ENCODE measurements at places on chromosomes 3 and 15.

DNA sequence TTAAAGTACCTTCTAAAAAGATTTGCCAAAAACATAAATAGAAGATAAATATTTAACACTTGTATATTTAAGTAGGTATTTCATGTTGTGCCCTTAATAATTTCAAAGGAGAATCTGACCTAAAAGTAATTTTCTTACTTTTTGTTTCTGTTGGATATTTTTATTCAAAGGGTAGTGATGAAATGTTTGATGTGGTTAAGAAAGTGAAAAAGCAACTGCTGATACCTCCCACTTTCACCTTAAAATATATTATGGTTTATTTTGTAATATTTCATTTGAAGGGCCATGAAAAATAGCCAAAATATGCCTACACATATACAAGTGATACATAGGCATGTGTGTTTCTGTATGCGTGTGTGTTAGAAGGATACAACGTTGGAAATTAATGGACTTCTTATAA is 5.8 kb upstream of the SLITRK3 start:
- no peak for DNase-seq

DNA sequence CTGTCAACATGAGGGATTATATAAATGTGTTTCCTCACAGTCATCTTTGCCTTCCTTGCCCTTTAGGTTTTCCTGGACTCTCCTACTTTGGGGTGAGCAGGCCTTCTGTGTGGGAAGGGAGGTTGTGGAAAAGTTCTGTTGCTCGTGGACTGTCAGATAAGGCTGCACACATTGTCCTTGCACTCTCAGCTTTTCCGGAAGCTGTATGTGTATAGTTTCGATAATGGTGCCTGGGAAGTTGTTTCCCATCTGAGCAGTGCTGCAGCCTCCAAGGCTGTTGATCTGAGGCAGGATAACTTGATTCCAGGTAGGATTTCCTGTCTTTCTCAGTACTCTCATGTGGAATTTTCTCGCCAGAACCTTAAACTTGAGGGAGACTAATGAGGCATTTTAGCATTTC is 297.8 kb upstream of the AZI2 start:
- DNase-seq: no peak

- peak; percentile 20 for DNase-seq
These were observed 1.2 kb downstream of the ROBO1 start for GRCh38 chr3:79766496-79767193.

GRCh38 chr3:128408012-128408692 is 58.5 kb downstream of the DNAJB8 start:
- no peak for DNase-seq

- no peak for DNase-seq
These were observed 28.5 kb downstream of the ACAD9 start for GRCh38 chr3:128907706-128908445.

GRCh38 chr15:35020974-35021373 is 32.9 kb upstream of the ZNF770 start:
- DNase-seq: no peak

GRCh38 chr3:12187448-12188327 is 29.0 kb upstream of the TIMP4 start:
- peak; percentile 77 for DNase-seq

- DNase-seq: no peak
These were observed 22.0 kb downstream of the WNT7A start for GRCh38 chr3:13857702-13858380.

DNA sequence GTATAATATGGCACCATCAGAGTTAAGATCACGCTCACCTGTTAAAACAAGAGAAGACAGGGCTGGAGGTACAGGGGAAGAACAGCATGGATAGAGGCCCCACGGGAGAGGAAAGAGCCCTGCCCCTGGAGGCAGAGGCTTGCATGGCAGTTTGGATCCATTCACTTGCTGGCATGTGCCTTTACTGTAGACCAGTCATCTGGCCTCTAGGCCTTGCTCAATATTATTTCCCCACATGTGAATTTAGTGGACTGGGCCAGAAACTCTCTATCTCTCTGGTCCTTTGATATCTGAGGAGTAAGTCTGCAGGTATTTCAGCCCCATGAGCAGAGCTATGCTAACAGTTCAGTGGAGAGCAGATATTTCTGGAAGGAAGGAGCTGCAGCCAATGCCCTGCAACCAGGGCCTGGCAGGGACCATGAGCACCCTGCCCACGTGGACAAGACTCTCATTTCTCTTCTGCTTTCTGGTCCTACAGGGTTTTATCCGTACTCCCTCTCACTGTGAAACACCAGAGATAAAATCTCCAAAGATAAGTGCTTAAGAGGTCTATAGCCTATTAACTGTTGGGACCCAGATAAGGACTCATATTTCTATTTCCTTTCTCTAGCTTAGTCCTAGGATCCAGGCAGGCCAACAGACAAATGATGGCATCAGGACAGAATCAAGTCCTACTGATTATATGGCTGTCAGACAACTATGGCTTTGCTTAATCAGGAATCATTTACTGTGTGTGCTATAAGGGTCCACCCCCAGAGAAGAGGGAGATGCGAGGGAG is 65.0 kb downstream of the CLDN11 start:
- DNase-seq: no peak

- peak; percentile 65 for DNase-seq
These were observed 180.1 kb upstream of the PRICKLE2 start for GRCh38 chr3:64405211-64405835.

- no peak for DNase-seq
These were observed 31.7 kb downstream of the POC1A start for GRCh38 chr3:52122491-52122890.

DNA sequence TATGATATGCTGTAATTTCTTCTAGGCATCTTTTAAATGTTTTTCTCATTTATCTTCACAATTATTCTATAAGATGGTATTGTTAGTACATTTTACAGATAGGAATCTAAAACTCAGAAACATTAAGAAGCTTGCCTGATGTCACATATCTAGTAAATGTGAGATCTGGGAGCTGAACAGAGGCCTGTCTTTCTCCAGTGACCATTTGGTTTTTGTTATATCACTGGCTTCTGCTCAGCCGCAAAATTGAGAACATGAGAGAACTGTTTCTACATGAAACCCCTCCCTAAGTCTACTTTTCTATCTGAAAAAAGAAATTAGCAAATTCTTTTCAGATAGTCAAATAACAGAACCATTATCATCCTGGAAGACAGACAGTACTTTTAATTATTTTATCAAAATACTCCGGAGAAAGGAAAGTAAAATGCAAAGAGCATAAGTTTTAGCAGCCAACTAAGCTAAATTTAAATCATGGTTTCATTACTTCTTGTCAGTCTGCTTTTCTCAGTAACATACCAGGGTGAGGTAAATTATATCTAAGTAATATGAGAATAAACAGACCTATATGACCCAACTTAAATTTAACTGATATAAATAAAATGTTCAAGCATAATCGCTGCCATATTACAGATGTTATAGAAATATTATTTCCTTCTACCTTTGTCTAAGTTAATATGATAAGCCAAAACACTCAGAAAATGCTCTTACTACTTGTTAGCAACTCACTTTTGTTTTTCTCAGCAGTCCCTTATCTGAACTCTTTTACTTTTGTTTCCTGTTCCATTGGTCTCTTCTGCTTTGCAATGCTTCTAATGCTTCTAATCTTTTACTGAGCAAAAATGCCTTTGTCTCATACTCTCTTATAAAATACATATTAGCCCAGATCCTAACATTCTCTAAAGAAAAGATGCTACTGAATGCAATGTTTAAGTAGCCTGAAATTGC is 68.0 kb upstream of the MBNL1 start:
- peak; percentile 29 for DNase-seq

GRCh38 chr3:172258624-172259023 is 189.6 kb downstream of the GHSR start:
- peak; percentile 47 for DNase-seq

GRCh38 chr15:70275461-70276138 is 177.9 kb upstream of the TLE3 start:
- DNase-seq: no peak

DNA sequence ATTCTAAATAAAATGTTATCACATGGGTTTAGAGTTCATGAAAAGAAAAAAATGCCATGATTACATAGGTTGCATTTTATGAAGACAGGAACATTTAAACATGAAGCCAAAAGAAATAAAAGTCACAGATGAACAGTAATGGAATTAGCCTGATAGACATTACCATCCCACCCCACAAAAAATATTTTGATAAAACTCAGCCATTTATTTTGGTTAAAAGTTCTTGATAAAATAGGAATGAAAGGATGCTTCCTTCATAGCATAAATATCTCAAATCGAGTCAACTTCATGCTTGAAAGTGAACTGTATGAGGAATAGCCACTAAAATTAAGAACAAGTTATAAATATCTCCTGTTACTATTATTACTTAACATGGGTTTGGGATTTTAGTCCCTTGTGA is 101.9 kb upstream of the TMC3 start:
- DNase-seq: no peak

DNA sequence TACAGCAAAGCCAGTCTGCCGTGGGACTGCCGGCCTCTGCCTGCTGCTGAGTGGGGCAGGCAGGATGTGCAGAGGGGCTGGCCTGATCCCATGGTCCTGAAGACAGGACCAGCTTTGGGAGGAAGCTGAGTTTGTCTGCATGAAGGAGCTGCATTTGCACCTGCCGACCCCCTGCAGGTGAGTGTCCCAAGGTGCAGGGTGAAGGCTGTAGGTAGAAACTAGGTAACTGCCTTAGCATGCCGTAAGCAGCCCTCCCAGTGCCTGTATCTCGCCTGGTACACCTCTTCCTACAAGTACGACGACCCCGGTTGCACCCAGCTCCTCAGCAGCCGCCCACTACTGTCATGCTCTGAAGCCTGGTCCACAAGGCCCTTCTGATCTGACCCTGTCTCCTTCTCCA is 34.9 kb downstream of the AMOTL2 start:
- DNase-seq: no peak

- no peak for DNase-seq
These were observed 45.9 kb downstream of the CHDH start for GRCh38 chr3:53800041-53800906.

DNA sequence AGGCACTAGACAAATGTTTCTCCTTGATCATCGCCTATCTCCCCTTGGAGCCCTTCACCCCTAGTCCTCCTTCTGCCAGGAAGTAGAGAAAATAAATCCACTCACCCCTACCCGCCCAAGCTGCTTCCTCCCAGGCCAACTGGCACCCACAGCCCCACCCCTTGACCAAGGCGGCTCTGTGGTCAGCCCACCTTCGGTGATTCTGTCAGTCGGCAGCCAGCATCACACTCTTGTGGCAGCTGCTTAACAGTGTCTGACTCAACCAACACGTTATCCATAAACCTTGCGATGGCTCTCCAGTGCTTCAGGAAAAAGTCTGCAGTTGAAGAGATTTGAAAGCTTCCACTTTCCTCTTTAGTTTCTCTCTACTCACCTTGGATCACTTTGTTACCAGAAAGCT is 7.6 kb downstream of the SHF start:
- DNase-seq: no peak

- DNase-seq: peak; percentile 34
These were observed 619.9 kb downstream of the FOXP1 start for GRCh38 chr3:70963431-70964275.

- DNase-seq: no peak
These were observed 365.8 kb upstream of the MCTP2 start for GRCh38 chr15:93865586-93865985.

DNA sequence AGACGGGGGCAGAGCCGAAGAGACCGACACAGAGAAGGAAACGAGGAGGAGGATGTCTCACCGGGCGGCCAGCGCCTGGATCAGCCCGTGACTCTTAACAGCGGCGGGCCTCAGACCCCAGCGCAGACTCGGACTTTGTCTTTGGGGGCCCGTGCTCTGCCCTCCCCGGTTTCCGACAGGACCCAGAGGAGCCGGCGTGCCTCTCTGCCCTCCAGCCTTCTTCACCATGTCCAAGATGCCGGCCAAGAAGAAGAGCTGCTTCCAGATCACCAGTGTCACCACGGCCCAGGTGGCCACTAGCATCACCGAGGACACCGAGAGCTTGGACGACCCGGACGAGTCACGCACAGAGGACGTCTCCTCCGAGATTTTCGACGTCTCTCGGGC is 1.0 kb downstream of the TSC22D2 start:
- DNase-seq: no peak

DNA sequence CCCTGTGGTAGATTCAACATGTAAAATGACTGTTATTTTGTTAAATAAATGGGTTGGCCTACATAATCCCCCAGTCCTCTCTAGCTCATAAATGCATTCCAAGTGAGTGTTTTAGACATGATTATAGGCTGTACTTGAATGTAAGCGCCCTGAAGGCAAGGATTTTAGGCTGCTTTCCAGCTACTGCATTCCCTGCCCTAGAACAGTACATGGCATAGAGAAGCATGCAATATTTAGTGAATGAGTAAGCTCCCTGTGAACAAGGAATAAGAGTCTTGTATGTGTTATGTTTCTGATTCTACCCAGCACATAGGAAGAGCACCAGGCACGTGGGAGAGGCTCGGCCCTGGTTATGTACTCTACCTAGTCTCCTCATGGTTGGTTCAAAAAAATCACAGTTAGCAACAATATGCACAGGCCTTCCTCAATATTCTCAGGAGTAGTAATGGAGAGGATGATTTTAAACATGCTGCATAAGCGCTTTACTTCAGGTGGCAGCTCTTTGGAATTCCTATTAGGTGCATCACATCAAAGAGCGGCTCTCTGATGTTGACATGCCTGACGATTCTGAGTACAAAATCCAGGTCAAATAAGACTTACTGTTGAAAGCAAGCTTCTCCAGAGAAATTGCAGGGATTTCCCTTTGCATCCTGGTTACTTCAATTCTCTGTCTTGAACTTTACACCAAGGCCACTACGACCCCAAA is 456.6 kb downstream of the MAGI1 start:
- no peak for DNase-seq

- peak; percentile 59 for DNase-seq
These were observed 86.5 kb downstream of the ST6GAL1 start for GRCh38 chr3:187016639-187017345.

DNA sequence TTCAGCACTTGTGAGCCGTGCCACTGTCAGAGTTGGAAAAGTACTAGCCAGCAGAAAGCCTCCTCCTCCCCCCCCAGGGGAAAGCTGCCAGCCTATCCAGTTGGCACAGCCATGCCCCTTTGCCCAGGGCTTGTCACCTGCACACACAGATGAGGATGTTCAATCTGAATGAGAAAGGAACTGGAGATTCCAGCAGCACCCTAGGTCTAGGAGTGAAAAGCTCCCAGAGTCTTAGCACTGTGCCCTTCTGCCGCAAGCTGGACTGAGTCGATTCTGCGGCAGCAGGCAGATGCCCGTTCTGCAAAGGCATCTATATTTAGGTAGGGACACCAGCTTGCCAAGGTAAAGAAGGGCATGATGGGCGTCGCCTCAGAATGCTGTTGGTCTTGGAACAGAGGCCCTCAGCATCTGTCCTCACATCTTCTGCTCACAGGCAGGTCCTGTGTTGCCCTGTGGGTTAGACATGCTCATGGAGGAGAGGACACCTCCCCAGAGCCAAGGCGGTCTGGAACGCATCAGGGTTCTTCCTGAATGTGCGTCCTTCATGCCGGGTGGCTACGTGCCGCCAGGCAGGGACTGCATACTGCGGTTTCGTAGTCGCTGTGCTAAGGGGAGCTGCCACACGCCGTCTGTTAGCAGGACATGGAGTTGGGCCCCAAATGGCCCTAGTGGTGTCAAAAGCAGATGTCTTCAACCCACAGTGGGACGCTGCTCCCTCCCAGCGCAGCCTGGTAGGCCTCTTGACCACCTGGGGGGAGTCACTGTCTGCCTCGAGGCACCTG is 109.5 kb downstream of the VGLL4 start:
- no peak for DNase-seq

GRCh38 chr3:101867511-101867910 is 18.2 kb downstream of the NFKBIZ start:
- DNase-seq: no peak

GRCh38 chr3:151328298-151328995 is 902 bp downstream of the P2RY13 start:
- DNase-seq: peak; percentile 50
